ENCODE measurements at places on chromosomes 4 and X.
A peak's percentile ranks its signal among the peaks of the same experiment; 100 is the strongest.

DNA sequence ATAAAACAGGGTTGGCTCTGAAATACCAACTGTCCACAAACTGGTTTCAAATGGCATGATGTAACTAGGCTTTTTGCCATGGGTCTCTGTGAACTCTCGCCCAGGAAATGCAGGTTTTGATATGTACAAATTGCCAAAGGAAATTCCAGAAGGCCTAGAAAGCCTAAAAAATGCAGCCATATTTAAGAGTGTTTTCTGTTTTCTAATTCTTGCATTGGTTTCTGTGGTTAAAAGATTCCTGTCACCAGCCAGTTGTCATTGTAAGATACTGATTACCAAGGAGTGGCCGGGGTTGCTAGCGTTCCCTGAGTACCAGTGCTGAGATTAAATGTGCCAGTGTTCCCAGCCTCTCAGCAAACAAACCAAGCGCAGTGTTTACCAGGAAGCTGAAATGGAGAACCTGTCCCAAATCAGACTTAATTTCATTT lies 53.9 kb upstream of the SORBS2 start:
- no peak for DNase-seq

DNA sequence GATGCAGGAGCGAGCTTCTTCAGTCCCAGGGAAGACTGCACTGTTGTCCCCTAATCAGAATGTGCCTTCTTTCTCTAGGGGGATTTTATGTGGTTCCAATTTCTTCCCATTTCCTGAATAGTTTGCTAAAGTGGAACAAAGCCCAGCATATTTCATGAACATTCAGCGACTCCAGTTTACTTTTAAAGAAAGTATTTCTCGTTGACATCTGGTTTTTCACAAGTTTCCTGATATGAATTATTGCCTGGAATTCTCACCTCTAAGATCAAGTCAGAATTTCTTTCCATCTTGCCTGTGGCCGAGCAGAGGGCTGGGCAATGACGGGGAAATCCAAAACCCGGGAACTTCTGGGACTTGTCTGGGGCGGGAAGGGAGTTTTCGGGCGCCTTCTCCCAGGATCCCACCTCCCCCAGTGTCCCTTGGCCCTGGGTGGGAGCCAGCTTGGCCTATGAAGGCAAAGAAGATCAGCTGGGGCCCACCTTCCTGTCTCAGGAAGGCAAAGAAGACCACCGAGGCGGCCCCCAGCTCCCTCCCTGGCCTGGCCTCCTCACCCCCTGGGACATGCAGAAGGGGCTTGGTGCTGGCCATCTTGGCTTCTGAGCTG lies 15.4 kb downstream of the SORCS2 start:
- DNase-seq = no peak

GRCh38 chr4:22502895-22503814 lies 12.7 kb downstream of the ADGRA3 start:
- no peak for DNase-seq

GRCh38 chr4:55553441-55554201 lies 6.9 kb upstream of the CLOCK start:
- DNase-seq = no peak

- DNase-seq = no peak
Measured at GRCh38 chr4:28639747-28640146, 1779.1 kb downstream of the STIM2 start.

- peak; percentile 23 for DNase-seq
Measured at GRCh38 chr4:37682701-37683401, 3.3 kb downstream of the RELL1 start.

- DNase-seq = no peak
Measured at GRCh38 chr4:42751587-42751986, 94.7 kb upstream of the ATP8A1 start.

DNA sequence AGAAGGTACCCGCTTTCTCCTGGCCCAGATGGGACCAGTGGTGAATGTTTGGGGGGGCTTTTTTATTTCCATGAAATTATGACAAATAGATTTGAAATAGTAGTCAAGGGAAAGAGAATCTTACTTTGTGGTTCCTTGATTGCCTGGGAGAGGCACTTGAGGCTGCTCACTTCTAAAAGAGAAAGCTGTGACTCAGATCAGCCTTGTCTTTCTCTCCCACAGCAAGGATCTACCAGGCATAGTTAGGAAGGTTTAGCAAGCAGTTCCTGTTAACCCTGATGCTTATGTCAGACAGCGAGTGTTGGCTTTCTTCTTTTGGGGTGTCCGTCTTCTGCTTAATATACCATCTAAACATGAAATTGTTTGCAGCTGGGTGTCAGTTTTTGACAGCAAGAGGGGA lies 114.5 kb downstream of the TSPAN7 start:
- DNase-seq = peak; percentile 12

DNA sequence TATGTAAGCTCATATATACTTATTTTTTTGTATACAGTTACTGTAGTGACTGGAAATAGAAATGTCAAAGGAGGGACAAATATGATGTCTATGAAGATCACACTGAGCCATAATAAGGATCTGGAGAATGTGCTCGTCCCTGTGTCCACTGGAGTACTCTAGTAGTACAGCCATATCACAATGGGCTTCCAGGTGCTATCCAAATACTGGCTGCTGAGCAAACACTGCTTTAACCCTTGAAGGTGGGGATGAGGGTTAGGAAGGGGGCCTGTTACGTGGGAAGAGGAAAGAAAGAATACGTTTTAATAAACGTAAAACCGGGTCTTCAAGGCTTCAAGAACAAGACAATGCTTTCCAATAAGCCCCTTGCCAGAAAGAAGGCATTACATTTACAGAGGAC lies 29.8 kb upstream of the TMEM150C start:
- DNase-seq = no peak

GRCh38 chrX:49247346-49247745 lies 12.1 kb downstream of the CCDC22 start:
- DNase-seq = no peak

- DNase-seq = peak; percentile 100
Measured at GRCh38 chr4:14856062-14856933, 146.0 kb upstream of the CPEB2 start.

DNA sequence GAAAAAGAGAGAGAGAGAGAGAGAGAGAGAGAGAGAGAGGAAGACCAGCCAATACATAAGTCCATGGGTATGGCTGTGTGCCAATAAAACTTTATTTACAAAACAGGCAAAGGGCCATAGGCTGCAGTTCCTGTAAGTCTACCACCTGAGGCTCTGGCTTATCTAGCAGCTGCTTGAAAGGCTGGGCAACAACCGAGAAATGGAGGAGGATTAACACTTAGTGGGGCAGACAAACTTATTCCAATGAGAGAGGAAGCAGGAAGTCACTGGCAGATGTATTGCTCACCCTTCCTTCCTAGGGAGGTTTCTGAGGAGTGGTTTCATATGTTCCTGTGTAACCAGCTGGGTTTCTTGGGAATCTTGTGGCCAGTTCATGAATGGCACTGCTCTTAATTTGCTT lies 4.7 kb upstream of the GPR143 start:
- DNase-seq = no peak

All from inflammatory macrophage treated with lipopolysaccharide for 1 hour (primary cell).